LHCN-M2 (cell line): ENCODE measurements at places on chromosomes 3 and 15. TPM values are rescaled to one million over a fixed set of nuclear protein-coding genes. Genes with fewer than 3 reads are reported as not detected.

DNA sequence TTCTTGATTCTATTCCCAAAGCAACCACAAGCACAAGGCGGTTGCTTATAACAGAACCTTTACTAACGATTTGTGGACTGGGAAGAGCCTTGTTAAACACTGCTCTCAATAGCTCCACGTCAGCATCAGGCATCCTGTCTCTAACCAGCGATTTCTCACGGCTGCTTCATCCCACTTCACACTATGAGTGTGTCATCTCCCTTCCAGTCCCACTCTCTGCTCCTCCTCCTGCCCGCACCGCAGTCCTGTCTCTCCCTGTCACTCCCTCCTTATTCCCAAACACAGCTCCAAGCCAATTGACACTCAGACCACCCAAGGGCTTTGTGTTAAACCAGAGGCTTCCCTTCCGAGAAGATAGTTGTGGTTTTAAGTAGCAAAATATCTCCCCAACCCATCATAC, 94.8 kb downstream of the ABHD5 start:
- DNase-seq, result no peak

DNA sequence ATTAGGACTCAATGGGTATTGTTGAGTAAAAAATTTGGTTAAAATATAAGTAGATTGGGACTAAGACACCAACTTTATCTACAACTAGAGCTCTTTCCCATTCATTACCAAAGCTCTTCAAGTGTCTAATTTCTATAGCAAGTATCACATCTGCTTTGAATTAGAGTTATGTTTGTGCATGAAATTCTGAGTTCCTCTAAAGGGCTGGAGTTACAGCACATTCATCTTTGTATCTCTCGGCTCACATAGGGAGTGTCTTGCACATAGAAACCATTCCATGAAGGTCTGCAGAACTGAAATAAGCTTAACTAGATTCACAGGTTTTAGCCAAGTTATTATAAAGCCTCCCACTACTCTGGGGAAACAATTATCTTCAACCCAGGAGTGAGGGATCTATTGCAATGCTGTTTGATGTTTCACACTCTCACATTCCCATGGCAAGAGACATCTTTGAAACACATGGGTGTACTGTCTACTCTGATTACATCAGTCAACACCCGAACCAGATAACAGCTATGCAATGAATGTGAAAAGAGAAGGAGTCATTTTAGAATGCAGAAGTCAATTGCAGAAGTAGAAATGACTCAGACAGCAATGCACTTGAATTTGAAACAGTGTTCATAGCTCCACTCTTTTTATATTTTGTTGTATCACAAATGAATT, 93.1 kb upstream of the KBTBD8 start:
- DNase-seq, result no peak

DNA sequence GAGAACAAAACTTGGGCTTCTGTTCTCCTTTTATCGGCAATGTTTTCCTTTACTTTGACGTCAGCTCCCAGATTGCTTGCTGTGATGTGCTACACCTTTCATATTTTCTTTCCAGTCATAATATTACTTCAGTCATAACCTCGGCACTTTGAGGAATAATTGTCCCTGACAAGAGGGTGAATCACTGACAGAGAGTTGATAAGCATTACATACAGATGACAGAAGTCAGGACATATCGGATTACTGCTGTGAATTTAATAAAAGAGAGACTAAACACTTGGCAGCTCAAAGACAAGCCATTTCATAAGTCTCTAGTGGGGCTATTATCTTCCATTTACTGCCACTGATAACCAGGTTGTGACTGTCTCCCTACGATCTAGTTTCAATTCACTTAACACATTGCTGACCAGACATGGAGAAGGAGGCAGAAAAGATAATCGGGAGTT, 362.1 kb upstream of the ARRDC4 start:
- DNase-seq, result no peak

GRCh38 chr3:159788291-159788690, 200.3 kb upstream of the IL12A start:
- DNase-seq, result no peak

- DNase-seq, result peak; percentile 9
These were observed 836.8 kb upstream of the NECTIN3 start for GRCh38 chr3:110234831-110235230.

The QTRT2 gene
- 14.9 and 16.8 TPM in 2 replicates for total RNA-seq

The NMB gene
- total RNA-seq, result 4.0 and 5.9 TPM in 2 replicates
